ENCODE measurements at places on chromosomes 4 and X.

DNA sequence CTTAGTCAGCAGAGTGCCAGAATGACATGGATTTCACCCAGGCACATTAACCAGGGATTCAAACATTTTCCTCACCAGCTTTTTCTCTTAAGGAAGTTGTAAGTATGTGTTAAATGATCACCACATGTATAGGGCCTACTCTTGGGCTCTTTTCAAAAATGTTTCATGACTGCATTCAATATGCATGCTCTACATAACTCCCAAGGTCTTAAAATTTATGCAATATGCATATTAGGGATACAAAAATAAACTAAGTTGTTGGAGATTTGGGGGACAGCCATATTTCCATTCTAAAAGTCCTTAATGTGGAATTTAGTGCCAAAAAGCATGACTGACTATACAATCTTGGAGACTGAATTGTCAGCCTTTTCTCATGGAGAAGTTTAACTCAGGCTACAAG, 25.0 kb upstream of the TRPC5OS start:
- DNase-seq: no peak

DNA sequence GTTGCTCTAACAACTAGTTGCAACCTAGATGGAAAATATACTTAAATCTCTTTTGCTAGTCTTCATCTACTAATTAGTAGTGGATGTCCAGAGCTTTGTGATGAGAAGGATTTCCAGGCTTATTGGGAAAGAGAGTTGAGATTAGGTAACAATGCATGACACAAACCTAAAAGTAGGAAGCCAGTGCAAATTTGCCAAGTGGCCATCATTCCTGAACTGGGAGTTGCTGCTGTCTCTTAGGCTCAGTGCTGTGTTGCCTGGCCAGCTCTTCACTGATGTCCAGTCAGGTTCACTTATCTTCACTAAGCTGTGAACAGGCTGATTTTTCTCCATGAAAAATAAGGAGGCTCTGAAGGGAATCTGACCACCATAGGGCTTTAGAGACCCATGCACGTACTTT, 105.6 kb upstream of the AMOT start:
- DNase-seq: no peak

- no peak for DNase-seq
These were observed 50.1 kb downstream of the ENPP6 start for GRCh38 chr4:184167576-184167975.

DNA sequence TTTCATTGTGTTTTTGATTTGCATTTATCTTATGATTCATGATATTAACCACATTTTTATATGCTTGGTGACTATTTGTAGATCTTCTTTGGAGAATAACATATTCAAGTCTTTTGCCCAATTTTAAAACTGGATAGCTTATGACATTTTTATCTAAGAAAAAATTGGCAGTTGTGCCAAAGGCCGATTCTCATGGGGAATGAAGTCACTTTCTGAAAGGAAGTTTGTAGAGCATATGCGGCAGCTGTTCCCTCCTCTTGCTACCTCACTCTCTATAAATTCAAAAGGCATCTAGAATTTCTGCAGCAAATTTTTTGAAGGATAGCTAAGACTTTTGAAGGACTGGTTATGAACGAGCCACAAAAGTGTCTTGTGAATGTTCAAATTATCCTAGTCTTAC, 2353.5 kb downstream of the ARAP2 start:
- no peak for DNase-seq

GRCh38 chrX:119640731-119641170, 34.5 kb upstream of the NKRF start:
- DNase-seq: no peak

GRCh38 chr4:101961144-101961543, 170.6 kb downstream of the BANK1 start:
- no peak for DNase-seq

DNA sequence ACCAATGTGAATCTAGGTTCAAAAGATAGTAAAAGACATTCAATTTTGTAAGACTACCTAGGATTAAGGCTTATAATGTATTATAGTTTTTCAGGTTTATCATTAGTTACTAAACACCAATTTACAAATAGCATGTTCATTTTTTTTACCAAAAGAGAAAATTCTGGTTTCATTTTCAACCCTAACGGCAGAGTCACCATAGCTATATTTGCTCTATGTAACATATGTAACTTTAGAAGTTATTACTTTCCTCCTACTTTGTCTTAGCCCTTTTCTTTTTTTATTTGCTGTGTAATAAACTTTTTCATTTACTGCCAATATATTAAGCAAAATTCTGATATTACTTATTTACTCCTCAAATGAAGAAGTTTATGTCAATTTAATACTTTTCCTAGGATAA, 639.6 kb downstream of the ARAP2 start:
- no peak for DNase-seq

GRCh38 chrX:1391370-1391706, 575 bp downstream of the SLC25A6 start:
- DNase-seq: peak; percentile 84

DNA sequence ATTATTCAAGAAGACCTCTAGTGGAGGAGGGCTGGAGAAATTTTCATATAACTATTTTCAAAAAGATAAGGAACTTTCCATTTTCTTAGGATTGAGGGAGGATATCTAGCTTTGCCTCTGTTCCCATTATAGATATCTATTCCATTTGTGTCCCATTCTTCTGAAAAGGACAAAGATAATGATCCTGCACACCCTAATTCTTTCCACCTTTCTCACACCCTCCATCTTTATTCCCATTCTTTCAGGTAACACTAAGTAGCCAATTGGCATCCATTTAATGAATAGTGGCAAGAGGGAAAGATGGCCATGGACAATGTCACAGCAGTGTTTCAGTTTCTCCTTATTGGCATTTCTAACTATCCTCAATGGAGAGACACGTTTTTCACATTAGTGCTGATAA, at the start of gene OR13H1:
Gene OR13H1, plus strand, starts transcription at position 301 of the 400 bp plus-strand sequence. Its CDS starts 0 bp downstream, at position 301.
- no peak for DNase-seq

GRCh38 chr4:12562021-12562420, 922.1 kb downstream of the RAB28 start:
- DNase-seq: no peak

DNA sequence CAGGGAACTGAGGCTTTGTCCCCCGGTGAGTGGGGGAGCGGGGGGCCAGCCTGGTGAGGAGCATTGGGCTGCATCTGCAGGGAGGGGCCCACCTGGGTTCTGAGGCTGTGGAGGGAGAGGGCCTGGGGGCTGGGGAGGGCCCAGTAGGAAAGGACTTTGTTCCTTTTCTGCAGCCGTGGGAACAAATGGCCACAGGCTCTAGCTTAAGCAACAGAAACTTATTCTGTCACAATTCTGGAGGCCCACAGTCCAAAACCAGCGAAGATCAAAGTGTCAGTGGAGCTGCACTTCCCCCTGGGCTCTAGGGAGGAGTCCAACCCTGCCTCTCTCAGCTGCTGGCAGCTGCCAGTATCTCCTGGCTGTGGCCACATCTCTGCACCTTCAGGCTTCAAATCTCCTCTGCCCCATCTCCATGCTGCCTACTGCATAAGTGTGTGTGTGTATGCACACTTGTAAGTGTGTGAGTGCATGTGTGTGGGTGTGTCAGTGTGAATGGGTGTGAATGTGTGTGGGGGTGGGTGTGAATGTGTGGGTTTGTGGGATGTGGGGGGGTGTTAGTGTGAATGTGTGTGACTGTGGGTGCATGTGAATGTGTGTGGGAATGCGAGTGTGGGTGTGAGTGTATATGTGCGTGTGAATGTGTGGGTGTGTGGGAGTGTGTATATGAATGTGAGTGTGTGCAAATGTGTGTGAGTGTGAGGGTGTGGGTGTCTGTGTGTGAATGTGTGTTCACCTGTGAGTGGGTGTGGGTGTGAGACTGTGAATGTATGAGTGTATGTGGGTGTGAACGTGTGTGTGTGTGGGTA, 204.5 kb upstream of the PSAPL1 start:
- DNase-seq: no peak

- DNase-seq: peak; percentile 7
These were observed 81.2 kb downstream of the SPRY1 start for GRCh38 chr4:123477711-123478209.

GRCh38 chr4:183443655-183444213, 702 bp upstream of the CDKN2AIP start:
- DNase-seq: peak; percentile 26

DNA sequence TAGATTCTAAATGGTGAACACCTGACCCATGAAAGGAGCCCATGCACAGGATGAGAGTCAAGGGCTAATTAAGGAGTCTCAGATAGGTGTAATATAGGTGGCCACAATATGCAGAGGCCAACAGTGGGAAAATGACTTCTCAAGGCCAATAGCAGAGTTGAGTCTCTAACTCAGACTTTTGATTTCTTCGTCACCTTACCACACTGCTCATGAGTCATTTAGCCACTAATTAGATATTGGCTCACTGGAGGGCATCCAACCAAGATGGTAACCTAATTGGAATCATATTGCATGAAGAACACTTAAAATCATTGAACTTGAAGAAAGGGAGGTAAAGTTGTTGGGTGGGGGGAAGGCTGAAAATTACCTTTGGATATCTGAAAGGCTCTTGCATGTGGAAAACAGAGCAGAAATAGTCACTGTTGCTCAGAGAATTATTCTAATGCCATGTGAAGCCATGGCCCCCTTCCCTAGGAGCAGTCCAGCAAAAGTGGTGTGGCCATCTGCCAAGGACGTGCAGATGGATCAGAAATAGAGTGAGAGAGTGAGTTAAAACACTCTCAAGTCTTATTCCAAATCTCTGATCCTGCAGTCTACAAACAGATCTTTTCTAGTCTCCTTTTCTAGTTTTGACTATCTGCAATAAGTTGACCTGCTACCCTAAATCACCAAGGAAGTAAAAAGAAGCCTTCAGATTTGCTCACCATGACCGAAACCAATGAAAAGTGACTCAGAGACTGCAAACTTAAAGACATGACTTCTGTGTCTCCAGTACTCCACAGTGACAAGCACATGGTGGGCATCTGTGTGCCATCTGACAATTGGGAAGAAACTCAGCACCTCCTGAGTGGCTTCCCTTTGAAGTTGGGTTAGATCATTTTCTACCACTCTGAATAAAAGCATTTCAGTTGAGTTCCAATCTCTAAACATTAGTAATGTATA, 93.9 kb upstream of the C1QTNF7 start:
- DNase-seq: no peak

DNA sequence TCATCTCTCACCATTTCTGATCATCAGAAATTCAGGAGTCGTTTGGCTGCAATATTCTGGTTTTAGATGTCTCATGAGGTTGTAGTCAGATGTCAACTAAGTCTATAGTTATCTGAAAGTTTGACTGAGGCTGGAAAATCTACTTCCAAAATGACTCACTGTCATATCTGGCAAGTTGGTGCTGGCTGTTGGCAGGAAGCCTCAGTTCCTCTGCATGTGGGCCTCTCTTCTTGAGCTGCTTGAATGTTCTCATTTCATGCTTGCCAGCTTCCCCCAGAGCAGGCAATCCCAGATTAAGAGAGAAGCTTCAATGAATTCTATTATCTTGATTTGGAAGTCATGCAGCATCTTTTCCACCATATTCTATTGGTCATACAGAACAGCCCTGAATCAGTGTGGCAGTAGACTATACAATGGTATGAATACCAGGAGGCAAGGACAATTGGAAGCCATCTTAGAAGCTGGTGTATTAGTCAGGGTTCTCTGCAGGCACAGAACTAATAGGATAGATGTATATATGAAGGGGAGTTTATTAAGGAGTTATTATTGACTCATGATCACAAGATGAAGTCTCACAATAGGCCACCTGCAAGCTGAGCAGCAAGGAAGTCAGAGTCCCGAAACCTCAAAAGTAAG, 46.8 kb upstream of the ELF2 start:
- DNase-seq: no peak

- no peak for DNase-seq
These were observed 138.5 kb upstream of the ZIC3 start for GRCh38 chrX:137427426-137427778.

DNA sequence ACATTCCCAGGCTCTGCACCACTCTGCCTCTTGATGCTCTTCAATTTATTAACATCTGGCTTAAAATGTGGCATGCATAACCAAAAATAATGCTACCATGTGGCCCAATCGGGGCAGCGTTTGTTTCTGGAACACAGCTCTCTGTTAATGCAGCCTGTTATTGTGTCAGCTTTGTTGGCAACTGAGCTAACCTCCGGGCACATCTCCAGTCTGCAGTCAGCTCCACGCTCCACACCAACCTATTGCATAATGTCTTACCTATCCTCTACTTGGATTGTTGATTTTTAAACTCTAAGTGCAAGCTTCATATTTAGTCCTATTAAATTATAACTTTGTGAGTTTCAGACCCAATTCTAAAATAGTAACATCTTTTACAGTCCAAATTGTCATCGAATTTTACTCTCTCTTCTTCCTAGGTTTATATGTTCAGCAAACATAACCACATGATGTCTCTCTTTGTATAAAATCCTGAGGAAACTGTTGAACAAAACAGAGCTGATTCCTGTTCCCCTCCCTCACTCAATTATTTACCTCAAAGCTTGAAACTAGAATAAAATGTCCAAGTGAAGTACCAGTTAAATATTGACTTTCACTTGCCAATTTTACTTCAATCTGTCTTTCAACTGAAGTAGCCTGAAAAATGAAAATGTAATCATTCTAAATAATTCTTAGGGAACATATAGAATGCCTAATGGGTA, 92.2 kb upstream of the RAPGEF2 start:
- DNase-seq: no peak

- no peak for DNase-seq
These were observed 29.2 kb downstream of the SMIM14 start for GRCh38 chr4:39609454-39609931.

DNA sequence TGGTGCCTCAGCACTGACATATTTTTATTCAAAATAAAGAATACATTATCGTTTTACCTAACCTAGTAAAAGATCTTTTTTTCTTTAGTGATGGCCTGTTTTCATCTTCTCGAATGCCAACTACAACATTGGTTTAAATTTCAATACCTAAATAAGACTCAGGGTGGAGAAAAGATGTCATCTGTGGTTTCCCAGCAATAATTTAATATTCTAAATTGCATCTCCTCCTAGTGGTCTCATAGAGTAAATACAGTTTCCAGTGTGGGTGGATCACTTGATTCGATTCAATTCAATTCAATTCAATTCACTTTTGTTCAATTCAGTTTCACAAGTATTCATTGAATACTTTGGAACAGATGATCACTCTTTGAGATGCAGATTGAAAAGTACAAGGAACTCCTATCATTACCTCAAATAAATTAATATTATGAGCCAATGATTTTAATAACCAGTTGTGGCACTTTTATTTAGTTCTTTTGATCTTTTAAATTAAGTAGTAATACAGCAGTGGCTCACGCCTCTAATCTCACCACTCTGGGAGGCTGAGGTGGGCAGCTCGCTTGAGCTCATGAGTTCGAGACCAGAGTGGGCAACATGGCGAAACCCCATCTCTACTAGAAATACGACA, 427.2 kb downstream of the FAT4 start:
- DNase-seq: no peak

DNA sequence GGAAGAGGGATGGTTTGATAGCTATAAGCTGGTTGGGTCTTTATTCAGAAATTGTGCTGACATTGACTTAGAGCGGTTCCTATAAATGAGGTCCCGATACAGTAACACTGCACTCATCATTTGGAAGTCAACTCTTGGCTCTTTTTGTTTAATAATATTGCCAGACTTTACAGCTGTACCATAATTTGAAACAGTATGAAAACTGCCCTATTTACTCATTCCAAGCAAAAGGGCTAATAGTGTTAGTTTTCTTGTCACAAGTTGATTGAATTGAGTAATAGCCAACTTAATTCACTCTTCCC, 128.4 kb upstream of the LIMCH1 start:
- no peak for DNase-seq

- no peak for DNase-seq
These were observed 211.1 kb downstream of the GLUD2 start for GRCh38 chrX:121258545-121258944.

- no peak for DNase-seq
These were observed 30.8 kb downstream of the SLITRK2 start for GRCh38 chrX:145848448-145848847.

- DNase-seq: no peak
These were observed 156.4 kb downstream of the EFNB1 start for GRCh38 chrX:68985135-68985755.

Measured in stimulated activated CD4-positive, alpha-beta T cell treated with anti-CD3 and anti-CD28 coated beads, Interleukin-12 subunit alpha, Interleukin-12 subunit beta, amount 100 ng/mL, for 24 hours (primary cell).